ENCODE measurements at places on chromosomes 2 and 18.

DNA sequence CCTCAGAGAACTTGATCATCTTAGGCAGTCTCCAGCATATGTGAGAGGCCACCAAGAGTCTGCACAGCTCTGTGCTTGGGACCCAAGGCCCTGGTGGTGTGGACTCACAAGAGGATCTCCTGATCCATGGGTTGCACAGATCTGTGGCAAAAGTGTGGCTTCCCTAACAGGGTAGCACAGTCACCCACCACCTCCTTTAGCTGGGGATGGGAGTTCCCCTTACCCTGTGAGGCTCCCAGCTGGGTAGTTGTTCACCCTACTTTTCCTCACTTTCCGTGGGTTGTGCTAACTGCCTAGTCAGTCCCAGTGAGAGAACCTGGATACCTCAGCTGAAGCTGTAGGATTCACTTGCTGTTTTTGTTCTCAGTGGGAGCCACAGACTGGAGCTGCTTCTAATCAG is 123.7 kb downstream of the FTCDNL1 start:
- DNase-seq, result no peak

DNA sequence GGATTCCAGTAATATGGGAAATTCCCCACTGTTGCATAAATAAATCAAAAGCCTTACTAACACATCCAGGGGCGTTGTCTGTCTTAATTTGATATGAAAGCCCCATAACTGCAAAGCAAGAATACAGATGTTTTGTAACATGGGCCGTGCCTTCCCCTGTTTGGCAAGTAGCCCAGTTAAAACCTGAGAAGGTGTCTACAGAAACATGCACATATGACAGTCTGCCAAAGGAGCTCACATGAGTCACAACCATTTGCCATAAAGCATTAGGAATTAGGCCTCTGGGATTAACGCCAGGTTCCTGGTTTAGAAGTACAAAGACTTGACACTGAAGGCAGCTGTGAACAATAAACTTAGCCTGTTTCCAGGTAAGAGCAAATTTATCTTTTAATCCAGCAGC is 43.1 kb upstream of the LONRF2 start:
- DNase-seq, result no peak

DNA sequence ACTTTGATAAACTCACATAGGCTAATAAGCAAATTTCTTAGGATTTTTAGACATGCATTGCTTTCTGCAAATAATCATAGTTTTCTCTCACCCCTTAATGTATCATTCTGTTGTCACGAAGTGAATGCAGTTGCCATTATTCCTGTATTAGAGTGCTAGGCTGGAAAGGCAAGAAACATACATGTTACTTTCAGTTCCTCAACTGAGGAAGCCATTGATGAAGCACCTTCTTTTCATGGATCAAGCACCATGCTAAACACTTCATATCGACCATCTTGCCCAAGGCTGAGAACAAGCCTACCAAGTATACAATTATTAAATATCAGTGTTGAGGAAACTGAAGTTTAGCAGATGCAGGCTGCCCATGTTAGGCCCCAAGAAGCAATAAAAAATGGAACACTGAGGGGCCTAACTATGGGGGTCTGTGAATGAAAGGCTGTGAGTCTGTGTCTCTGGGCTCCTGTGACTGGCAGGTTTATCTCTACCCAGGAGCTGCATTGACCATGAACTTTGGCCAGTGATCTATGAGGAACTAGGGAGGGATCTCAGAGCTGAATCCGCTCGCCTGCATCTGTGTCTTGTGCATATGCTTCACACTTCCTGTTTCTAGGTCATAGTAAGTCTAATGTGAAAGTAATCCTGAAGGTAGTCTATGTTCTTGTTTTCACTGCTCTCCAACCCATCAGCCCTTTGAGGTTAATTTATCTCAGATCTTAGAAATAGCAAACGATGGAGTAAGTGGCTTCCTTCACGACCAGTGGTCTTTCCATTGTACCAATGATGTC is 16.0 kb upstream of the TSPYL6 start:
- no peak for DNase-seq

GRCh38 chr2:88016960-88017779 is 823 bp upstream of the RNU2-63P start:
- DNase-seq, result peak; percentile 63

DNA sequence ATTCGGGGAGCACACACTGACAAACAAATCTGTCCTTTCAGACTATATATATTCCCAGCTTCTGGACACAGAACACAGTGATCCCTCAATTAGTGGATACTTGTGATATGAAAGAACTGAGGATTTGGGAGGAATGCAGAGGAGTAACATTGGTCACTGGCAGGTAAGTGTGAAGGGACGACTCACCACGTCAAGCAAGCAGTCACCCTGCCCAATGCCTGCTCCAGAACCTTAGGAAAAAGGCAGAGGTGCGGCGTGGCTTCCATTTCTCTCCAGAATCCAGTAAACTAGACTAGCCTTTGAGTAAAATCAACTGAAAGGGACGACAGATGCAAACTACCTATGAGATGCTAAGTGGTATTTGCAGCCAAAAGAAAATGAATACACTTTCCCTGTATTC is 1.1 kb downstream of the CCDC93 start:
- no peak for DNase-seq

- DNase-seq, result no peak
Observed at GRCh38 chr2:83112858-83113257, 1346.2 kb downstream of the SUCLG1 start.

- peak; percentile 58 for DNase-seq
Observed at GRCh38 chr2:54081574-54081973, 33.8 kb upstream of the ACYP2 start.

DNA sequence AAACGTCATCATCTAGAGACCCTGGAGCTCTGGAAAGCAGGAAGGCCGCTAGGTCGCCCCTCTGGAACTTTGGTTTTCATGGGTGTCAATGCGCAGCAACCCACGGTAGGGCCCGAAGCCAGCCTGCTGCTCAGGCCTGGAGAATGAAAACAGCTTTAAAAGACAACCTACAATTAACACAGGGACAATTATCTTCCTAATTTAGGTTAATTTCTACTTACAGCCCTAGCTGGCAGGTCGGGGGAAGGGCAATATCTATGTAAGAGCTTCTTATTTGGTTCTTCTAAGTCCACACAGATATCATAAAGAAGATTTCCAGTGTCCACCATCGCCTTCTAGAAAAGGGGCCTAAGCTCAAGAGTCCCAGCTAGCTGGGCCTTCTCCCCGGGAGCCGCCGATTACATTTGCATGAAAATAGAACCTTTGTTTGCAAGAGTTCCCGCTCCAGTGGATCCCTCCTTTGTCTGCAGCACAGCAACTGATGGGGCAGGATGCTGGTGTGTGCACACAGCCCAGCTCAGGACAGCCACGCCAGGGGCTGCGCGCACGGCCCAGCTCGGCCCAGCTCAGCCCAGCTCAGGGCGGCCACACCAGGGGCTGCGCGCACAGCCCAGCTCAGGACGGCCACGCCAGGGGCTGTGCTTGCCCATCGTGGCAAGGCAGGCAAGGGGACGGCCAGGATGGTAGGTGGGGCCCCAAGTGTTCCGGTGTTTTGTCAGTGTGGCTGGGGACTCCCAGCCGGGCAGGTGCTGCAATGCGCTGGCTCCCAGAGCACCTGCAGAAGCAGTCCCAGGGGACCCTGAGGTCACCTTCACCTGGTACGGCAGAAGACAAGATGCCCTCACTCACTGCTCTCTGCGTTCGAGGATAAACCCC is 109.1 kb downstream of the HDAC4 start:
- DNase-seq, result no peak

GRCh38 chr18:76441668-76442412 is 53.2 kb downstream of the ZNF516 start:
- no peak for DNase-seq

DNA sequence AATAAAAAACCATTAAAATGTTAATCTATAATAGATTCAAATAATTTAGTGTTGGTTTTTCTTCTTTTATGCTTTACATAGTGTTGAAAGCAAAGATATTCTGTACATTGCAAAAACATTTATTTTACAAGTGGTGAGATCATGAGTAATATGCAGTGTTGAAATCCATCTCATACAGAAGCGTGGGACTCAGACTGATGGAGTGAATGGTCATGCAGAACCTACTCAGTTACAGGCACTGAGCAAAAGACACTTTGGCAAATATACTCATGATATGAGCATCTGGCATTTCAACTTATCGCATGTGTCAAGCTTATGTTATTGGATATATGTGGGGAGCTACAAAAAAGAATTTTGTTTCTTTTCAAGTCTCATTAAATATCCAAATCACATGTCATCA is 620.2 kb upstream of the NETO1 start:
- DNase-seq, result no peak

DNA sequence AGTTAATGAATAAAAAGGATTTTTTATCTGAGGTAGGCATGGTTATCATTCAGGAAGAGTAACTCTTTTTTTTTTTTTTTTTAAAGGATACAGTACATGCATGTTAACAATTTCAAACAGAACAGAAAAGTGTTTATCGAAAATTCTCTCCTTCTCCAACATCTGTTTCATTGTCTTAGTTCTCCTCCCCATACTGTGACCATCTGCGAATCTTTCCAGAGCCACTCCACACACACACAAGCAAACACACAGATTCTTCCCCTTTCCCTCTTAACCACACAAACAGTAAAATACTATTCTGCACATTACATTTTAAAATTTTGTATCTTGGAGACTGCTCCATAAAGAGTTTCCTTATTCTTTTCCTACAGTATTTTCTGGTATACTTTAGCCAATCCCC is 38.0 kb downstream of the NPC1 start:
- DNase-seq, result no peak

- no peak for DNase-seq
Observed at GRCh38 chr2:229273723-229274338, 2.7 kb upstream of the PID1 start.

GRCh38 chr2:7430869-7431641 is 513.8 kb downstream of the RNF144A start:
- DNase-seq, result peak; percentile 69

- DNase-seq, result peak; percentile 10
Observed at GRCh38 chr2:223835701-223836532, 1.5 kb downstream of the AP1S3 start.

GRCh38 chr2:62149708-62150107 is 46.2 kb upstream of the B3GNT2 start:
- DNase-seq, result no peak

- no peak for DNase-seq
Observed at GRCh38 chr18:24934258-24934932, 417.6 kb downstream of the ZNF521 start.

GRCh38 chr2:178418426-178418825 is 32.5 kb downstream of the PRKRA start:
- DNase-seq, result no peak

GRCh38 chr2:174171686-174172445 is 76.5 kb downstream of the OLA1 start:
- no peak for DNase-seq

DNA sequence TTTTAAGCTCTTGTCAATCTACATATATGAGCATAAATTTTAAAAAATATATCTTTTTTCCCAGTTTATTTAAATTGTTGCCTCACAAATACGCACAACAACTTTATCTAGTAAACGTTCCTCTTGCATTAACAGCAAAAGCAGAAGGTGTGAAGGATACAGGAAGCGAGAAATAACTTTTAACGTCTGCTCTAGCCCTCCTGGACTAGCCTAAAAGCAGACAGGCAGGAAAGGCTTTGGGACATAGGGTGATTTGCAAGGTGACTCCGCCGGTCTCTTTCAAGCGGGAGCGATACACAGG is 434 bp upstream of the DUSP19 start:
- no peak for DNase-seq

- DNase-seq, result no peak
Observed at GRCh38 chr2:241808721-241809382, at the start of gene NEU4. NEU4 (plus strand) TSS chr2:241809193; CDS start chr2:241814485, 5,292 bp downstream.

DNA sequence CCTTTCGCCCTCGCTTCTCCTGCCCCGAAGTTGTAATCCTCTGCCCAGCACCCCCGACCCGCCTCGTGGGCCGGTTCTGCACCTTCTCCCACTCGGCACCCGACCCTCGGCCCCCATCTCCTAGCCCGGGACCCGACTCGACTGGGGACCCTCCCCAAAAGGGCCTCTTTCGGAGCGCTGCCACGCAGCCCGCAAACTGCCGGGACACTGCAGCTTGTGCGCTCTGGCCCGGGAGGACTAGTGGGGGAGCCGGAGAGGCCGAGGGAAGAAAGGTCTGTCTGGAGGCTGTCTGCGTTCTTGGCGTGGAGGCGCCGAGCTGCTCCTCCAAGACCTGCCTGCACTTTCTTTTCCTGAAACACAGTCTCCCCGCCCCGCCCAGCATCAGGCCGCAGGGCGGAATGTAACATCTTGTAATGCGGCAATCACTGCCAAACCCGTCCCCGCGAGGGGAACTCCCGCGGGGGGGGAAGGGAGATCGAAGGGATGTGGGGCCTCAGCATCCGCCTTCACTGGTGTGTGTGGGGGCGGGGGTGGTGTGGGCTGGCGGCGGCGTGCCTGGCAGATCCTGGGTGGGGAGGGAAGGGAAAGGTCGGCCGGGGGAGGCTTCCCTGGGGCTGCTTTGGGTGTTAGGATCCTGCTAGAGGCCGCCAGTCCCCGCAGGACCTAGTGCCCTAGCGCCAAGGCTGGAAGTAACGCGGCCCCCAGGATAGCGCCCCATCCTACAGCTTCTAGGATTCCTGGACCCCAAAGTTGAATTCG is 7.4 kb downstream of the DLX2 start:
- peak; percentile 64 for DNase-seq

GRCh38 chr2:134570676-134571075 is 148.1 kb downstream of the TMEM163 start:
- no peak for DNase-seq

GRCh38 chr2:30321466-30321865 is 90.1 kb downstream of the LBH start:
- DNase-seq, result no peak

DNA sequence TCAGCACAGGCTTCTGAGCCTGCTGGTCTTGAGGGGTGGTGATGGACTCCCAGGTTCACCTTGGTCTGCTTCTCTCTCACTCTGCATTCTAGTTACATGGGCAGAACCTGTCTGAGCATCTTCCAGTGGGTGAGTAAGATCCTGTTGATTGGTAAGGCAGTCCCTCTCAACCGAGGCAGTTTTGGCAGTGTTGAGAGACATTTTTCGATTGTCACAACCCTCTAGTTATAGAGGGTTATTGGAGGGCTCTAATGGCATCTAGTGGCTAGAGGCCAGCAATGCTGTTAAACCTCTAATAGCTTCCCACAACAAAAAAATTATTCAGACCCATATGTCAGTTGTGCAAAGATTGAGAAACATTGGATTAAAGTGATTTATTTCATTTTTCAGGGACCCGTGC is 9.3 kb upstream of the MGAT5 start:
- DNase-seq, result no peak

- DNase-seq, result no peak
Observed at GRCh38 chr18:3069671-3070433, 56.9 kb upstream of the LPIN2 start.
